ENCODE measurements at places on chromosomes 7 and 10. TPM values are rescaled to one million over a fixed set of nuclear protein-coding genes. Genes with fewer than 3 reads are reported as not detected.

The CACNA2D1 gene
- polyA plus RNA-seq: 20.9 TPM

The ZWINT gene
- polyA plus RNA-seq: 0.65 TPM

The SLC29A4 gene
- 4.7 TPM for polyA plus RNA-seq

The MSMB gene
- polyA plus RNA-seq: not detected

The SPDYE2 gene
- not detected for polyA plus RNA-seq

The RPEL1 gene
- polyA plus RNA-seq: not detected

The FAM204A gene
- polyA plus RNA-seq: 21.8 TPM

The IGFBP3 gene
- polyA plus RNA-seq: 165 TPM

The NYAP1 gene
- 0.50 TPM for polyA plus RNA-seq

The TAS2R5 gene
- not detected for polyA plus RNA-seq

The BTBD16 gene
- not detected for polyA plus RNA-seq

The CCL24 gene
- not detected for polyA plus RNA-seq

The AKR1C8 gene
- polyA plus RNA-seq: 0.46 TPM

The CTAGE4 gene
- polyA plus RNA-seq: 0.27 TPM

The H2BK1 gene
- polyA plus RNA-seq: not detected

The PRSS37 gene
- not detected for polyA plus RNA-seq

The UNCX gene
- polyA plus RNA-seq: not detected

The WEE2 gene
- not detected for polyA plus RNA-seq

The TRIM50 gene
- 0.15 TPM for polyA plus RNA-seq

The KLF14 gene
- polyA plus RNA-seq: not detected

The ADIRF gene
- polyA plus RNA-seq: 86.1 TPM

The PPP1R3C gene
- 35.4 TPM for polyA plus RNA-seq

The HMX3 gene
- polyA plus RNA-seq: not detected

The FAM25C gene
- polyA plus RNA-seq: not detected

The CRHR2 gene
- polyA plus RNA-seq: 0.06 TPM

The PPIA gene
- 3,804 TPM for polyA plus RNA-seq

The STEAP1 gene
- 0.34 TPM for polyA plus RNA-seq

The SRI gene
- 25.9 TPM for polyA plus RNA-seq

The KIAA1549 gene
- polyA plus RNA-seq: 0.91 TPM

The CFAP69 gene
- 1.3 TPM for polyA plus RNA-seq

The UCN3 gene
- not detected for polyA plus RNA-seq

The CLRN3 gene
- polyA plus RNA-seq: not detected

The IGF2BP3 gene
- polyA plus RNA-seq: not detected

The SPOCK2 gene
- 16.6 TPM for polyA plus RNA-seq

The ZNF853 gene
- polyA plus RNA-seq: 3.1 TPM

The PTPN20 gene
- polyA plus RNA-seq: 6.6 TPM

The TMEM60 gene
- polyA plus RNA-seq: 14.9 TPM
